ENCODE measurements at places on chromosomes 13 and 19.
A peak's percentile ranks its signal among the peaks of the same experiment; 100 is the strongest.

DNA sequence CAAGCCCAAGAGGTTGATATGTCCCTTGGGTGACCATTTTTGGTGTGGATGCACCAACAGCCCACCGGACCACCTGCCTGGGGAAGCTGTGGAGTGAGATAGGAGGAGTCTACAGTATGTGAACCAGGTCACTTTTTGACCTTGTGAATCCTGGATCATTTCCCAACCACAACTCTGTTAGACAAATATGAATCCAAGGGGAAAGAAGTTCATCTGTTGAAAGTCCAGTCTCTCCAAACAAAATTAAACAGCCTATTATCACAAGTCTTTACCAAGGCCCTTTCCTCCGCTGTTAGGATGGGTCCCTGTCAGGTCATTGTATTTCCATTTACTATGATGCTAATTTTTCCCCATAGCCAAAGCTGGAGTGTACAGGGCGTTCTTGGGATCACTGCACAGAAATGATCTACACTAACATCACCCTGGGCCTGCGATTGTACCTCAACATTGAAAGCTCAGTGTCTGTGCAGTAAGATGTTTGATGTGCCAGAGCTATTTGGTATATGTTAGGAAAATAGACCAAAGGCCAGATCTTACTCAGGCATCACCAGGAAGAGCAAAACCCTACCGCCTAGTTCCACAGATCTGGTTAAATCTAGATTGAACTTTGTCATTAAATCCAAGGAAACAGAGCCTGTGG, 117.1 kb downstream of the STARD13 start:
- no peak for DNase-seq

- DNase-seq: no peak
These were observed 299.4 kb downstream of the KCTD12 start for GRCh38 chr13:76586842-76587241.

DNA sequence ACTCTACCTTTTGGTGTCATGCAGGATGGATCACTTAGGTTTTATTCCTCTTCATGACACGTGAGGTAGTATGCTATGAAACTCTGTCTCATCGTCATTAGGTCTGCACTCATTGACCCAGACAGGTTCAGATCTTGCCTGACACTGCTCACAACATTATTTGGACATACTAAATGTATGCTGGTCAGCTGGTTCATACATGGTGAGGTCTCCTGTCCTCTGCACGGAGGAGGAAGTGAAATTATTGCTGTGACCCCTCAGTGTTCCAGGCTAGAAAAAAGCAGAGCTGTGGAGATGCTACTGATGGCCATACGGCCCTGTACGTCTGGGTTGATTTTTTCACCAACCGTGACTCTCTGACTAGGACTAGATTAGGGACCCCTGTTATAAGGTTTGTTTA, 35.8 kb downstream of the LATS2 start:
- DNase-seq: no peak

GRCh38 chr13:40777166-40777808, 6.3 kb upstream of the MRPS31 start:
- DNase-seq: peak; percentile 61

DNA sequence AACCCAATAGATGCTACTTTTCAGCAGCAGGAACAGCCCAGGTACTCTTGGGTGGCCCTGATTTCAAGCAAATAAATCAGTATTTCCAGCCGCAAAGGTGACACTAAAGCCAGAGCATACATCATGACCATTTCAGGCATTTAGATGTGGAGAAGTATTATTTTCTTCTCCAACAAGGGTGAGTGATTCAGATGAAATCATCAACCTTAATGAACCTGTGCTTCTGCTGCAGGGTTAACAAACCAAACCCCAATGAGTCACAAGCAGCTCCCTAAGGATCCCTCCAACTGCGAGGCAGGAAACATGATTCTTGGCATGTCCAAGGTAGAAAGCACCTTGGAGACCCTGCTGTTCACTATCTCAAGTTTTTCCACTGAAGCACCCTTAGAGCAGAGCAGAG, 32.7 kb downstream of the MBNL2 start:
- no peak for DNase-seq

DNA sequence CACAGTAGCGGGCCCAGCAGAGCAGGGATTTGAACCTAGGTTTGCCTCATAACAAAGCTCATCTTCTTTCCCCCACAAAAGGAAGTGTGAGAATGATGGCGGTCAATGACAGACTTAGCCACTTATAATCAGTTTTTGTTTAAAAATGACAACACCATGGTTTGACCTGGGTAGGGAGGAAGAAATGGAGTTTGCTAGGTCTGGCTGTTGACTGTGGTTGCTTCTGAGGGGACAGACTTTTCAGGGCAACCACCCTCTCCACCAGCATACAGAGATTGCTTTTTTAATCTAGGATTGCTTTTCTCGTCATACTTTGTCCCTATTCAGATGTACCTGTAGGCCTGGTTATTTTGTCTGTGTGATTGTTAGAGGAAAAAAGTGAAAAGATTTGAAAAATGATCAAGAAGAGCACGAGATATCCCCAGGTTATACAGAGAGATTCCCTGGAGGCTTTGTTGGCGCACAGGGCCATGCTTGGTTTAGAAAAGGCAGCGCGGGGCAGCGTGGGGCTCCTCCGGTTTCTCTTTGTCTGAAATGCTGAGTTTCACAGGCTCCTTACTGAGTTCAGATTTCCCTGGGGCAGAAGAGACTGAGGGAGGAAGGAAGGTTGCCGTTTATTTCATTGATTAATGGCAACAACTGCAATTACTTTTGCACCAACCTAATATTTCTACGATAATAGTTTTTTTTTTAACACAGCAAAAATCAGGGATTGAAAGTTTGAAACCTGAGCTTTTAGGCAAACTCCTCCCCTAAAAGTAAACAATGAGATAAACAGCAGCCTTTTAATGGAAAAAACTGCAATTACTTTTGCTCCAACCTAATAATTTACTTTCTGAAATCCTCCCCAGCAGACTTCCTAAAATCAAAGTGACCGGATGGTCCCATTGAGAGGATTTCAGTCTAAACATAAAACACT, 97.0 kb upstream of the RNF113B start:
- DNase-seq: no peak

- DNase-seq: no peak
These were observed 48.1 kb upstream of the LDLR start for GRCh38 chr19:11041194-11041593.

DNA sequence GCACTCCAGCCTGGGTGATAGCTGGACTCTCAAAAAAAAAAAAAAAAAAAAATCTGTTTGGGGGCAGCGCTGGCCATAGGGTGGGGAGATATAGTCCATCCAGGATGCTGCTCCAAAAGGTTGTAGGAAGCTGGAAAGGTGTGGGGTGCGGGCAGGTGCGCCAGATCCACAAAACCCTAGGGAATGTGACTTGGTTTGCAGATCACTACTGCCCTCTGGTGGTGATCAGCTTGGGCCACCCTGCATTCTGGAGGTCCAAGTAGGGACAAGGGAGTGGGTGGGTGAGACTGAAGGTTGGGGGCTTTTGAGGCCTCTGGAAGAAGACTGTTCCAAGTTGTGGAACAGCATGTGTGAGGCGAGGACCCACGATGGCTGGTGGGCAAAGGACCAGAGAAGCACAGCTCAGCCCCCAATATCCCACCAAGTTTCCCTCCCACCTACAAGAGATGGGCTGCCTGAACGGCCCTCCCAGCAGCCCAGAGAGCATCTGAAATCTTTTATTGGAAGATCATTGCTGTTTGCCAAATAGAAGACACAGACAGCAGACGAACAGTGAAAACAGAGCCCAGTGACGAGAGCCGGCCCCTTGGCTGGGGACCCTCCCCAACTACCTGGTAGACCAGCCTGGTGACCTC, 10.4 kb upstream of the TYK2 start:
- DNase-seq: peak; percentile 72

DNA sequence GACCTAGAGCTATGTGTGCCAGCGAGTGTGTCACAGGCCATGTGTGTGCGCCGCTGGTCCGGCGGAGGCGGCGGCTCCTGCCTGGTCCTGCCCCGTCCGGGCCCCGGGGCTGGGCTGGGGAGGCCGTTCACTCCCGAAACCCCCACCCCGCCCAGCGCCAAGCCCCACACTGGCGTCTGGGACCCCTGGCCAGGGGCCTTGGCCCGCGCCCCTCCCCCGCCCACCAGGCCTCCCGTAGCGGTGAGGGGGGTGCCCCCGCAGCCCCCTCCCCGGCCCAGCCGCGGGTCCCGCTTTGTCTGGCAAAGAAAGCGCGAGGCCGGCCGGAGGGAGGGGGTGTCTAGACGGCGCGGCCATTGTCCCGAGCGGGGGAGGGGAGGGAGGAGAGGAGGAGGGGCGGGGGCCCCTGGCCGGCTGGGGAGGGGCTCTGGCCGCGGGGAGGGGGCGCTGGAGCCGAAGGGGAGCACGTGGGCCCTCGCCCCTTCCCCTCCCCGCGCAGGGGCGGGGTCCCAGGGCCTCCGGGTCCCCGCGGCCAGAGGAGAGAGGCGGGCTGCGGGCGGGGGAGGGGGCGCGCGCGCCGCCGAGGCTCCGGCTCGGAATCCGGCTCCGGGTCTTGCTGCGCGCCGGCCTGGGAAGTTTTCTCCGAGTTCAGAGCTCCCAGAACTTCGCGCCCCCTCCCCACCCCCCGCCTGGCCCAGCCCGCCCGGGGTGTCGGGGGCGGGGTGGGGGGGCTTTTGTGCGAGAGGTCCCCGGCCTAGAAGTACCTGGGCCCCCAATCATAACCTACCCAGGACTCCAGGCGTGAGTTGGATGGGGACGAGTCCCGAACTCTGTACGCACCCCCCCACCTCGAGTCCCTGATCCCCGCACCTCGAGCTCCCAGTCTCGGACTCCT, 888 bp downstream of the NOTCH3 start:
- DNase-seq: no peak

DNA sequence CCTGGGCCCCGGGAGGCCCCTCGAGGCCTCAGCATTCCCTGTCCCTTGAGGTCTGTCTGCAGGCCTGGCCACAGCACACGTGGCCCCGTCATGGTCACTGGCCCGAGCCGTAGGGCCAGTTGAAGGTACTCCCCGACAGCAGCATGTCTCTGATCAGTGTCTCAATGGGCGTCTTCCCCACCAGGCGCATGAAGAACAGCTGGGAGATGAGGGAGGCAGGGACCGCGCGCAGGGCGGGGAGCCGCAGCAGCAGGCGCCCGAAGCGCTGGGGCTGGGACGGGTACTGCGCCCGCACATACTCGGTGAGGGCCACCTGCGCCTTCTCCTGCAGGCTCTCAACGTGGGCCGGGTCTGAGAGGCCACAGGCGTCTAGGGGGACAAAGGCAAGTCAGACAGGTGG, 6.2 kb downstream of the OCEL1 start:
- no peak for DNase-seq

GRCh38 chr19:30920222-30920621, 429.0 kb downstream of the TSHZ3 start:
- DNase-seq: no peak

DNA sequence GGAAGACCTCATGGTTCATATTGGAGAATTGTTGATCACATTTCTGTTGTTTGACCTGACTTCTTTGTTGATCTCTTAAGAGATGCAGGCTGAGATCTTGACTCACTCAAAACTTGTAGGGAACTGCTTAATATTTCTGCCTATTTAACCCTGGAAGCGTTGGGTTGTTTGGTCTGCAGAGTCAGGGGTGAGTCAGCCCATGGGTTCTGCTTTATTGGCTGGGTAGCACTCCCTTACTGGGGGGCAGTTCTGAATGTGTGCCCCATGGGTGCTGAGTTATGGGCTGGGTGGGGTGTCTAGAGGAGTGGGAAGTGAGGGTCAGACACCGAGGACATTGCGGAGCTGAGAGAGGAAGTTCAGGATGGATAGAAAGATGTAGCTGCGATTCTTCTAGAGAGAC, 87.9 kb downstream of the LRCH1 start:
- DNase-seq: no peak

DNA sequence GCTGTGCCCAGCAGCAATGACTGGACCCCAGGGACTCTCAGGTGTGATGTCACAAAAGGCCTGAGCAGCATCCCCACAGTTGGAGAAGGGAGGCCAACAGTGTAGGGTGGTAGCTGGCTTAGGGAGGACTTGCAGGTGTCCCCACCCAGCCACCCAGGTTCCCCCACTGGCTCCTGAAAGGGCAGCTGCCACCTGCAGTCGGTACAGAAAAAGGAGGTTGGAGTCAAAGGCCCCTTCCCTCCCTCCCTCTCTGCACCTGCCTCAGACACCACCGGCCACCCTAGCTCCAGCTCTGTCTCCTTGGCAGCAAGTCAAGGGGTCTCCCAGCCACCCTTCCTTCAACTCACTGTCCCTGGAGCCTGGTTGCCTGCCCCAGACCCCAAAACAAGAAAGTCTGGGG, at the start of gene PCP2:
Gene PCP2, minus strand, starts transcription at position 22 of the 400 bp plus-strand sequence. CDS start 262 bp downstream, outside the sequence.
- no peak for DNase-seq

DNA sequence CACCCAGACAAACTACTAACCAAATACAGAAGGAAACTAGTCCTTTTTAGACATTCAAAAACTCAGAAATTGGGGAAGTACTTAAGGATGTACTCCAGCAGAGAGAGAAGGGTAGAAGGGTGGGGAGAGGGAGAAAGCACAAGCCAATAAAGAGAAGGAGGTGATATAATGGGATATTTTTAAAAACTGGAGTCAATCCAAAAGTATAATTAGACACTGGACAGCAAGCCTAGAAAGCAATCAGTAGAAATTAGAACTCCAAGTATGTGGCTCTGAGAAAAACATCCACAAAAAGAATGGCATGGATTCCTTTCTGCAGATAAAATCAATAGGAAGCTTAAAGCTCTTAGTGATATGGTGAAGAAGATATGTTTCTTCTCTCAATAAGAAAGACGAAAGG, 55.8 kb downstream of the PEPD start:
- DNase-seq: no peak

GRCh38 chr19:16607819-16608218, 20.2 kb downstream of the MED26 start:
- DNase-seq: no peak

- no peak for DNase-seq
These were observed 146.7 kb downstream of the SOX1 start for GRCh38 chr13:112213467-112214255.

DNA sequence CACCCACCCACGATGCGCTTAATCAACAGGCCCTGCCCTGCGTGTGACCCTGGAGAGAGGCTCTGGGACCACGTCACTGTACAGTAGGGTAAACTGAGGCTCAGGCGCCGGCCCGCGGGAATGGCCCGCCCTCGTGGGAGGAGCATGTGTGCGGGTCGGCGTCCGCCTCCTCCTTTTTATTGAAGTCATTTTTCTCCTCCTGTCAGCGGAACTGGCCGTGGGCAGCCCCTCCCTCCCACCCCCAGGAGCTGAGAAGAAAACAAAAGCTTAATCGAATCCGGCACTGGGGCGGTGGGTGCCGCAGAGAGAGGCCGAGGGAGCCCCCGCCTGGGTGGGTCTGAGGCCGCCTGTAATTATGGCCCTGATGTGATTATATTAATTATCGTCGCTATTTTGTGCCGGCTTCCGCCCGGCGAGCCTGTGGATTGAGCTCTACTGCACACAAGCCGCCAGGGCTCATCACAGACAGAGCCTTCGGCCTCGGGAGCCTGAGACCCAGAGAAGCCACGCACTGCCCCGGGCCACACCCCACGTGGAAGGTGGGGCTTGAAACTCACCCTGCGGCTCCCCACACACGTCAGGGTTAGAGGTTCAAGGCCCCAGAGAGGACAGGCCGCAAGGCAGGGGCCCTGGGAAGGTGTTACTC, 7.0 kb downstream of the C2CD4C start:
- no peak for DNase-seq

GRCh38 chr19:15501596-15501995, 6.7 kb upstream of the CYP4F22 start:
- DNase-seq: no peak

- DNase-seq: no peak
These were observed 143.4 kb downstream of the DLEU7 start for GRCh38 chr13:50699874-50700663.
